ENCODE measurements at places on chromosomes 2 and 18. TPM values are rescaled to one million over a fixed set of nuclear protein-coding genes. Genes with fewer than 3 reads are reported as not detected.

Gene IL1RL1
- 0.27 TPM for total RNA-seq

Gene TUBA3E
- total RNA-seq, result not detected

Gene ZNF638
- 79.8 TPM for total RNA-seq

Gene CFC1
- not detected for total RNA-seq

Gene ZC3H6
- total RNA-seq, result 15.1 TPM

Gene SP5
- total RNA-seq, result 0.37 TPM

Gene VWA3B
- total RNA-seq, result not detected

Gene OSR1
- total RNA-seq, result not detected

Gene KIAA2012
- not detected for total RNA-seq

Gene ATG9A
- total RNA-seq, result 43.5 TPM

Gene PTPRN
- 0.43 TPM for total RNA-seq

Data from activated CD4-positive, alpha-beta T cell treated with anti-CD3 and anti-CD28 coated beads for 36 hours (primary cell).